ENCODE measurements at places on chromosomes 2 and 18.

GRCh38 chr2:204234248-204234647 lies 297.7 kb downstream of the ICOS start:
- DNase-seq: no peak

GRCh38 chr2:170091436-170091835 lies 86.5 kb upstream of the MYO3B start:
- no peak for DNase-seq

- no peak for DNase-seq
These were observed 1.5 kb upstream of the SLC30A3 start for GRCh38 chr2:27264253-27264752.

DNA sequence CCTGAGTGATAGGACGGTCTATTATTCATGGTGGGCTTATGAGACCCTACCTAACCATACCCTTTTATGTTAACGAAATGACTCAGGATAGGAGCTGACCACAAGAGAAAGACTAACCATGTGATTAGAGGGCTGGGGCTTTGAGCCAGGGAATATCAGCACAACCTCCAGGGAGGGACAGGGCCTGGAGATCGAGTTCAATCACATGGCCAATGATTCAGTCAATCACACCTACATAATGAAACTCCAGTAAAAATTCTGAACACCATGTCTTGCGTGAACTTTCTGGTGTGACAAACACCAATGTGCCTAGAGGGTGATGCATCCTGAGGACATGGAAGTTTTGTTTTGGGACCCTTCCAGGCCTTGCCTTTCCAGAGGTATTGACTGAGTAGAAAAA lies 2.2 kb upstream of the TEX51 start:
- no peak for DNase-seq

DNA sequence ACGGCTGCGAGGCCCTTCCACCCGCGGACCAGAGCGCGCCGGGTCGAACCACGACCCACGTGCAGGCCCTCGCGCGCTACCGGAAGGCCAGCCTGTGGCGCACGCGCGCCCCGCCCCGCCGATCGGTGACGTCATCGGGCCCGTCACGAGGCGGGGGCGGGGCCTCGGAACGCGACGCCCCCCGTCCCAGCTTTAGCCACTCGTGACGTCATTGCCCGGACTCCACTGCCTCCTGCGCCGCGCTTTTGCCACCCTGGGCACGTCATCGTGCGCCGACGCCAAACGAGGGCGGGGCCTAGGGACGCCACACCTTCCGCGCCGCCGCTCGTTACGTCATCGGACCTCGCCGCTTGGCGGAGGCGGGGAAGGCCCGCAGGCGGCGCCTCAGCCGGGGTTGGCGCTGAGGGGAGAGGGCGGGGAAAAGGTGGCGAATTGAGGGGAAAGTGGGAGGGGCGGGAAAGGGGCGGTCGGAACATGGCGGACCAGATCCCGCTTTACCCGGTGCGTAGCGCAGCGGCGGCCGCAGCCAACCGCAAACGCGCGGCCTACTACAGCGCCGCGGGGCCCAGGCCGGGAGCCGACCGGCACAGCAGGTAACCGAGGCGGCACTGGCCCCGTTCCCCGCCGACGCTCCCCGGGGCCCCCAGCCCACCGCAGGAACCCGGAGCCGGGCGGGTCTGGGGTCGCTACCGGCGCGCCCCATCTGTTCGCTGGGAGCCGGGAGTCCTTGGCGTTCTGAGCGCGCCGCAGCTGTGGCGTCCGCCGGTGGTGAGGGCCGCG lies at the start of gene ATP9B:
Gene ATP9B (plus strand): TSS at position 458 of the 780 bp plus-strand sequence. CDS start 17 bp downstream, at position 475.
- DNase-seq: peak; percentile 56

DNA sequence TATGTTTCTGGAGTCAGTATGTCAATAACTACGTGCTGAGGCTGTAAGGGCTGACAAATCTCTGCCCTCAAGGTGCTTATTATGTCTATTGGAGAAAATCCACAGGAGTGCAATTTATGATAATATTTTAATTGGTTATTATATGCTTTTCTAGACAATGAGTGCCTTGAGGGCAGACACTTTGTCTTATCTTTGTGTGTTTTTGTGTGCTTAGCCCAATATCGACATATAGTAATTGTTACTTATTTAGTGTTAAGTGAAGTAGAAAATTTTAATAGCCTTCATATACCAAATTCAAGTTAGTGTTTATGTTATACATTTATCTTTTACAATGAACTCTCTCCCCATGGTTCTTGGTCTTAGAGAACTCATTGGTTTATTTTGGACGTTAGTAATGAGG lies 118.9 kb downstream of the WDR7 start:
- no peak for DNase-seq

DNA sequence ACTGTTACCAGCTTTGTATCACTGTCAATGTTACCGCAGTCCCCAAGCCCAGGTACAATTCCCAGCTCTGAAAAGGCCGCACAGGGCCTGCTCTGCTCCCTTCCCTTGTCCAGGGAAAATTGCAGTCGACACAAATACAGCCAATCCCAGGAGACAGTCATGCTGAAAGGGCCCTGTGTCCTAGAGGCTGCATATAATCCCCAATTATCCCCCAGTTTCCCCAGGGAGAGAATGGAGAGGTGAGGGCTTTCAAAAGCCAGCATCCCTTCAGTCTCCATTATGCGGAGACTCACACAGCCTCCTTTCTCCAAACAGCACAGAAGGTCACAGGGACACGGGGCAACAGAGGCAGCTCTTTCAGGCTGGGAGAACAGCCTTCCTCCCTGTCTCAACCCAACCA lies 17.1 kb upstream of the CTIF start:
- DNase-seq: no peak

- no peak for DNase-seq
These were observed 430.4 kb downstream of the LPIN1 start for GRCh38 chr2:12176623-12177454.

- DNase-seq: no peak
These were observed 11.5 kb upstream of the TMEM237 start for GRCh38 chr2:201654616-201655384.

DNA sequence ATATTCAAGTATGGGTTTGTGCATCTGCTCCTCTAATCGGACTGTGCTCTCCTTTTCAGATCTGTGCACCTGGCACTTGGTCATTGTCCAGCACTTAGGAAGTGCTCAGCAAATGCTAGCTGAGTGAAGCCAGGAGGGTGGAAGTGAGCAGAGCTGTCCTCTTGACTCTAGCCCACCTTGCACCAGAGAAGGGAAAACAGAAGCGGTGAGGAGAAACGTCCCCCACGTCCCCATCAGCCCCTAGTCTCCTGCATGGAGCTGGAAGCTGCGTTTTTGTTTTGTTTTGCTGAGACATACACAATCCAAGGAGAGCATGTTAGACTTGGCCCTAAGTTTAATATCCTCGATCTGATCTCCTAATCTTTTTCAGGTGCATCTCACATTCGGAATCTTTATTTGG lies 73.6 kb downstream of the EN1 start:
- DNase-seq: no peak

DNA sequence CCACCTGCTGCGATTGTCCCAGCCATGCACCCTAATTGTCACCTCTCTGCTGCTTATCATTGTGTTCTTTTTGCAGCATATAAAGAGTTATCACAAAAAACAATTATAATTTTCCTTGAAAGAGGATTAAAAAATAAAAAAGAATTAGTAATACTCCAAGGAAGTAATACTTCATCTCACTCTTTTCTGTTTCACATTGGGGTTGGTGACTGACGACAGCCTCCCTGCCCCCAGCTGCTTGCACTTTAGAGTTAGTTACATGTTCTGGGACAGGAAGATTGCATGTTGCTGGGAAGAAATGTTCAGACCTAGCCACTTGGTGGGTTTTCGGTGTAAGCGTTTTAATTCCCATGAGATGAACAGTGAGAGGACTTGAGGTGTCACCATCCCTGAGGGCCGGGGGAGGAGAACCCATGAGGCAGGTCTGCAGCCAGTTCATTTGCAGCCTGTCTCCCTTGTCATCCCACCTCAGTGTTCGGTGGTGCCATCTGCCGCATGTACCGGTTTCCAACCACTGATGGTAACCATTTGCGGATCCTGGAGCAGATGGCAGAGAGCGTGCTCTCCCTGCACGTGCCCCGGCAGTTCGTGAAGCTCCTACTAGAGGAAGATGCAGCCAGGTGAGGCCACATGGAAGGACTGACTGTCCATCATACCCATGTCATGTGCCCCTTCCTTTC lies 69.1 kb downstream of the COA5 start:
- no peak for DNase-seq

- DNase-seq: no peak
These were observed 535 bp downstream of the HOXD3 start for GRCh38 chr2:176157499-176158185.

DNA sequence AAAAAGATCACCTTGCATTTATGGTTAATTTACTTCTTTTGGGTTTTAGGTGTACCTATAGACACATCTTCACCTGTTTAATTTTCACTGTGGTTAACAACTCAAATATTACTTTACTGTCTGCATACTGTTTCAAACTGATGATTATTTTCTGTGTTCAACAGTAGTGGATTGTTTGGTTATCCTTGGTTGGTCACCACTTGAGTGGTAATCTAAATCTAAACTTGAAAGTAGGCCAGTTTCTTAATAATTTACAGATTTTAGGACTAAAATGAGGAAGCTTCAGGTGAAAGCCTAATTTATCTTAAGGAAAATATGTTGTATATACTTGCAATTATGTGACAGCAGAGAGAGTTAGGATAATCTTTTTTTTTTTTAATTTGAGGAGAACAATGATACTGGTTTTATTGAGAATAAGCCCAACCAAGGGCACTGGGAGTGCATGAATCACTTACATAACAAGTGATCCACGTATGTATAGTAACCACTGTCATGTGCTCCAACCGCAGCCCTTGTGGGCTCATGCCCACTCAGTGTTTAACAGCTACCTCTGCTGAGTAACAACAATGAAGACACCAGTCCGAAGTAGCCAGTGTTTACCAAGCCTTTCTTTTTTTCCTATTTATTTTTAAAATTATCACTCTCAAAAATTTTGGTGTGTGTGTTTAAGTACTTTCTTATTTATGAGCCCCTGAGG lies 31.0 kb upstream of the WDSUB1 start:
- DNase-seq: no peak

DNA sequence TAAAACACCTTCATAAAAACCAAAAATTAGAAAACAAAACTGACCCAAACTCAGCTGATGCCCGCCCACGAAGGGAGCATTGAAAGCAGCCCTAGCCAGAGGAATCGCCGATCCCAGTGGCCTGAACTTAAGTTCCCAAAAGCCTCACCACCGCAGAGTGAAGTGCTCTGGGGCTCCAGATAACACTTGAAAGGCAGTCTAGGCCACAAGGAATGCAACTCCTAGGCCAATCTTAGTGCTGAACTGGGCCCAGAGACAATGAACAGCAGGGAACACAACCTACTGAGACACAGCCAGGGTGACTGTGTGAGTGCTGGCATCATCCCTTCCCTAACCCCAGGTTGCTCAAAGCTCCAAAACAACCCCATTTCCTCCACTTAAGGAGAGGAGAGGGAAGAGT lies 59.6 kb upstream of the CHN1 start:
- DNase-seq: no peak

GRCh38 chr2:225895126-225895525 lies 495.6 kb downstream of the NYAP2 start:
- DNase-seq: no peak

DNA sequence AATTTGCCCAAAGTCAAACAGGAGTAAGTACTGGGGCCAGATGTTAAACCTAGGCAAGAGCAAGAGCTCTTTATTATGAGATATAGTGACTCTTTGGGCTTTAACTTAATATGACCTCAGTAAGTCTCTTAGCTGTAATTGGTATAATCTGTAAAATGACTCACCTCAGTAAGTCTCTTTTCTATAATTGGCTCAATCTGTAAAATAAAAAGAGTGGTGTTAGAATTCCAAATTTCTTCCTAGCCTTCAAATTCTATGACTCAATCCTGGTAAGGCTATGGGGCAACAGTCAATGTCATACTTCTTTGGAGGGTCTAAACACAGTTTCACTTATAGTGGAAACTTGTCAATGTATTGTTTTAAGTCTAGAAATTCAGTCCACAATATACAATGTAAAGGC lies 1608.9 kb upstream of the PIK3C3 start:
- DNase-seq: no peak

- DNase-seq: peak; percentile 69
These were observed 332.8 kb upstream of the SOX11 start for GRCh38 chr2:5359397-5359796.

- DNase-seq: peak; percentile 84
These were observed 121.2 kb downstream of the SATB2 start for GRCh38 chr2:199336546-199336945.

GRCh38 chr2:147910990-147911473 lies 66.2 kb downstream of the ACVR2A start:
- peak; percentile 42 for DNase-seq

DNA sequence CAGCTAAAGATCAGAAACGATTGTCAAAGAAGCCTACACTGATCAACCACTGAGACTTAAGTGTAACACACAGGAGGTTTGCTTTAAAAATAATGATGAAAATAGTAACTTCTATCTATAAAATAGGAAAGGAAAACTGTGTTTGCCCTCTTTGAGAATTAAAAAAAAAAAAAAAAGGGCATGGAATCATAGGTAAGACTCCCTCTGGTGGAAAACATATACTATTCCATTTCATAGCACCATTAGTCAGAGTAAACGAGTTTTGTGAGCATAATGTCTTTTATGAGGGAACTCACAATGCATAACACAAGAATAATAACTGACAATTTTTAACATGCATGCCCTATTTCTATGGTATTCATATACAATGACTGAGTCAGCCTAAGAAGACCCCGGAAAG lies 36.3 kb downstream of the SLC35F5 start:
- no peak for DNase-seq

DNA sequence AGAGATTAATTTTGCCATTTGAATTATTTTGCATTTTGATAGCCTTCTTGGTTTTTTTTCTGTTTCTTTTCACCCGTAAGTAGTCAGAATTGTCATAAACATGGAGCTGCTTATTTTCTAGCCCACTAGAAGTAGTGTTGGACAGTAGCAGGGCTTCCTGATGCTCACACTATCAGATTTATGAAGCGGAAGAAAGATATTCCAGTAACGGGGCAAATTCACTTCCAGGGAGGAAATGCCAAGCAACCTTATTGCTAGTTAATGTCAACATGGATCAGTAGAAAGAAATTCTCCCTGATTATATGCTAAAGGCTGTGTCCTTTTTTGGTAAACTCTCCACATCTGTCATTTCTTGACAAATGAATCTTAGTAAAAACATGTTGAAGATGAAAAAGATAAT lies 19.2 kb upstream of the ADAM23 start:
- no peak for DNase-seq

- no peak for DNase-seq
These were observed 21.1 kb upstream of the TMEM163 start for GRCh38 chr2:134739879-134740301.

DNA sequence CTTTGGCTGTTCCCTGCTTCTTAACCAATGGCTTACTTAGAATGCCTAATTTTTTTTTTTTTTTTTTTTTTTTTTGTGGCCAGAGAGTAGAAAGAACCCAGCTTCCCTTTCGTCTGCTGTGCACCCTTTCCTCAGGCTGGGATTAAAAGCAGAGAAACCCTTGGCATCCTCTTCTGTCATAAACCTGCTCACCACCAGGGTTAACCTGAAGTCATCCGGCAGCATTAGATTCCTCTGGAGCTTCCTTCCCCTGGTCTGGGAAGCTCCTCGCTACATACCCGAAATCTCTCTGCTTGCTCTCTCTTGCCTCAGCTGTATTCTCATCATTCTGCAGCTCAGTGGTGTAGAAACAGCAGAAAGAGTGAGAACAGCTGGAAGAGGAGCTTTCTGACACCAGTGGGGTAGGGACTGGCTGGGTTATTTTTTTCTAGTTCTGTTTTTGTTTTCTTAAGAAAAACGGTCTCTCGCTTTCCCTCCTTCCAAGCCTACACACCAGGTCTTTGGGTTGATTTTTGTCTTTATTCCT lies 339.0 kb upstream of the MEIS1 start:
- DNase-seq: no peak

GRCh38 chr2:189092936-189093335 lies 86.6 kb downstream of the COL5A2 start:
- no peak for DNase-seq
